ENCODE measurements at places on chromosomes 7 and 10.

GRCh38 chr7:132577206-132578049 is 1.2 kb upstream of the PLXNA4 start:
- peak; percentile 35 for DNase-seq

DNA sequence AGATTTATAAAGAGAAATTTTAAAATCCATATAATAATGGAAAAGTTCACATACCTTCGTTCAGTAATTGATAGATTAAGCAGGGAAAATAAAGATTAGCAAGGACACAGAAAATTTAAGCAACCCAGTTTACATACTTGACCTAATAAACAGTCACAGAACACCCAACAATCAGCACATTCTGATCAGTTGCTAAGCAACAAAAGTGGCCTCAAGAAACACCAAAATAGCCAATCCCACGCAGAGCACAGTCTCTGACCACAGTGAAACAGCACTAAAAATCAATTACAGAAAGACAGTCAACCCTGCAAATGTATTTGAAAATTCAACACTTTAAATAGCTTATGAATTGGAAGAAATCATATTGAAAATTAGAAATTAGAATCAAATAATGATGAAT is 39.3 kb upstream of the DRGX start:
- no peak for DNase-seq

DNA sequence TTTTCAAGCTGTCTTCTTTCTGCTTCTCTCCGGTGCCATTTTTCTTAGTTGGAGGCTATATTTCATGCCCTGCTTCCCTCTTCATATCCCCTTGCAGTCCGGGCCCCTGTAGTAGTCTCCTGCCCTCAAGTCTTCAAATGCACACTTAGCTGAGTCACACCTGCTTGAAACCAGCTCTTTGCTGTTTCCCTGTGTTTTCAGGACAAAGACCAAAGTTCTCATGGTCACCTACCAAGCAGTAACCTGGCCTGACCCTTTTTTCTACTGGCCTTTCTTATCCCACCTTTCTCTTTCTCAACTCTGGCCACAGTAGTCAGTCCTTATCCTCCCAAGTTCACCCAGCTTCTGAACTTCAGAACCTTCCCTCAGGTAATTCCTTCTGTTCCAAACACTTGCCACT is 28.5 kb downstream of the GLUD1 start:
- DNase-seq: no peak

DNA sequence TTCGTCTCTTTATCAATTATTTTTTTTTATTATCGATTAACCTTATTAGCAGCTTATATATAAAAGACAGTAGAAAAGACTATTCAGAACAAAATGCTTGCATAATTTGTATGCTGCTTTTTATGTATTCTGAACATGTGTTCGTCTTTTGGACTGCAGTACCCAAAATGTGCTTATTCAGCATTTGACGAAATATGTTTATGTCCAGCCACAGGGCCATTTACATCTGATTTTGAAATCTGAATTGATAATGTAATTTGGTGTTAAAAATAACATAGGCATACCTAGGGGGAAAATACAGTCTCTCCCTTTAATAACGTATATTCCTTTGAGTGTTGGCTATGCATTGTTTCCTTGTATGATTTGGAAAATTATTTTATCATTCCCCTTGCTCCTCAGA is 386.0 kb downstream of the EXOC4 start:
- DNase-seq: no peak

GRCh38 chr7:36155811-36156361 is 2.8 kb downstream of the EEPD1 start:
- DNase-seq: peak; percentile 17

DNA sequence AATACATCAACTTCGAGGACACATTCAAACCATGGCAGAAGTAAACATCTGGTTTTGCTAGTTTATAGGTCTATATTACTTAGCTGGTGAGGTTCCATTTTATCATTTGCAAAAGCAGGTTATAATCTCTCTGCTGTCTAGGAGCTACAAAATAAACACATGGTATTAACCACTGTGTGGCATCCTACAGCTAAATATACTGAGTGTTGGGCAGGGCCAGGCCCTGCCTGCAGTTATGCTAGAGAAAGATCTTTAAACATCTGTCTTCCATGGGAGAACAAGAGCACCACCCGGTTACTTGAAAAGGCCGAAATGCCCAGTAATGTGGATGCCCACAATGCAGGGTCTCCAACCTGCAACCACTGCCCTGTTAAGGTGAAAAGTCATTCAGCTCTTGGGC is 20.6 kb upstream of the FKBP9 start:
- no peak for DNase-seq

- DNase-seq: peak; percentile 64
Observed at GRCh38 chr7:107874605-107875446, 16.2 kb upstream of the DLD start.

- peak; percentile 47 for DNase-seq
Observed at GRCh38 chr10:27258838-27259812, 18.5 kb upstream of the ACBD5 start.

- DNase-seq: peak; percentile 73
Observed at GRCh38 chr10:97759158-97759887, 12.5 kb downstream of the SFRP5 start.

DNA sequence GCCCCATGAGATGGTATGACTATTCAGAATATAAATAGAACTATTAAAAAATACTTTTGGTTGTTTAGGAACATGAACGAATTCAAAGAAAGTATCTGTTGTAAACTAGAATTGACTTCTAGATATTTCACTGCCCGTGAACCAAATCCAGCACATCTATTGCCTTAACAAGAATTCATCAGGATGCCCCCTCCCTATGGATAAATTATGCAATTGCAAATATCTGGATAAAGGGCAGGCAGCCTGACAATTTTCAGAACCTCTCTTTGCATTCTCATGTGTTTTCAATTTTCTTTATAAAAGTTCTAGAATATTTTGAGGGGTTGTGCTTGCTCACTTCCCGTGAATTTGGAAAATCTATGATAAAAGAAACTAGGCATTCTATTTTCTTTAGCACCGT is 822.1 kb upstream of the SORCS1 start:
- DNase-seq: no peak

DNA sequence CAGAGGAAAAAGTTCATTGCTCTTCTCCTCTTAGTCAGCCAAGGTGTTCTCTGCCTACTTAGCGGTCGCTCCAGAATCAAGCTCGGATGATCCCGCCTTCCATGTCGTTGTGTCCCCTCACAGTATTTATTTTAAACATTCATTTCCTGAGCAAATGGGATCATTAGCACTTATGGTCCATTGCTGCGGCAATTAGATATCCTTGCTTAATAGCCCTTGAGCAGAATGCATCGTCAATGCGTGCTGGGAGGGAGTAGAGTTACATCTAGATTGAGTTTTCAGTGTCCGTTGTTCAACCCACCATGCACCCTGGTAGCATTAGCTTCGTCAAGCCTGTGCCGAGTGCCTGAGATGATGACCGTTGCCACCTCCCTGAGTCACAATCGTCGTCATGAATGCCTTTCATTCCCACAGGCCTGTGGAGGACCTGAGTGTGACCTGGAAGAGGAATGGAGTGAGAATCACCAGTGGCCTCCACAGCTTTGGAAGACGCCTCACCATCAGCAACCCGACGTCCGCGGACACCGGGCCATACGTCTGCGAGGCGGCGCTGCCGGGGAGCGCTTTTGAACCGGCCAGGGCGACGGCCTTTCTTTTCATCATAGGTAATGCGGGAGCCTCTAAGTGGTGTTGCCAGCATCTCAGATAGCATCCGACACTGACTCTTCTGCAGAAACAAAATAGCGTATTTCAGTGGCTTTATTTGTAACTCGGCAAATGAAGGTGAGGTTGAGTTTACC is 650.4 kb downstream of the SDK1 start:
- no peak for DNase-seq

Data from activated CD4-positive, alpha-beta T cell treated with anti-CD3 and anti-CD28 coated beads for 36 hours (primary cell).